ENCODE measurements at places on chromosomes 3 and 15.

GRCh38 chr15:36798366-36798765 lies 218.9 kb downstream of the CDIN1 start:
- no peak for DNase-seq

GRCh38 chr15:48678851-48679250 lies 33.3 kb upstream of the FBN1 start:
- DNase-seq: no peak

GRCh38 chr3:127273206-127273605 lies 14.6 kb downstream of the PRR20G start:
- DNase-seq: no peak

DNA sequence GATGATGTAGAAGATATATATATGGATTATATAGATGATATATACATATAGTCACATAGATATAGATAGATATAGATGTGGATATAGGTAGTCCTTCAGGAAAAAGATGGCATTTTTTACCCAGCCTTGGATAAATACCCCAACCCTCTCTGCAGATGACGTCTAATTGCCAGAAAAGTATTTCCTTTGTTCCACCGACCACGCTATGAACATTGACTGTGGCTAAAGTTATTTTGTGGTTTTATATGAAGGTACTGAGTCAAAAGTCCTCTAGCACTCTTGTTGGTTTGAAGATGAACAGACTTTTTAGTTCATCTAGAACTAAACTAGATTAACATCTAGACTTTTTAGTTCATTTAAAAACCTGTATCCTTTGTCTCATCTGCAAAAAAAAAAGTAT lies 207.7 kb downstream of the PLOD2 start:
- DNase-seq: no peak

DNA sequence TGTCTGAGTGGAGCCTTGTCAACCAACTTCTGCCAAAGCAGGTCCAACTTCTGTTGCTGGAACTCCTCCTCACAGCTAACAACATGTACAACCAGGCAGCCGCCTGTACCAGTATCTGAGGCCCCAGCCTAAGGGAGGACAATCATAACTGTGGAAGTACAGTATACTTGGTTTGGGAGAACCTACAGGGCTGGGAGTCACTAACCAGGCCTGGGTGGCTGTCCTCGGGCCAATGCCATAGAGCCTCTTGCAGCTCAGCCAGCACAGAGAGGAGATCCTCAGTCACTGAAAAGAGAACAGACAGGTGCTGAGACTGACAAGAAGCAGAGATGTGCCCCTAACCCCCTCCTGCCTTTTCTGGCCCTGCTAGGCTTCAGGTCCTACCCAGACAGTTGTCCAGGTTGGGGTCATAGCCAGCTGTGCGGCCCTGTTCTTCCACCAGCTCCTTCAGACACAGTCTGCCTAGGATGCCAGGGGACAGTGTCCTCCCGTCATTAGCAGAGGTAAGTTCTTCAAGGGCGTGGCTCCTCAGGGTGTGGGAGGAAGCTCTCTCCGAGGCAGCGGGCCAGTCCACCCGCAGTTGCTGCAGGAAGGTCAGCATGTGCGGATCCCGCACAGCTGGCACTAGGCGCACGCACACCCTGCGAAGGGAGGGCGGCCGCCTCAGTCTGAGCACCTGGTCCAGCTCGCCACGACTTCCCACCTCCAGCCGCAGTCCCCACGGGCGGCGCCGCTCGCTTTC lies 980 bp downstream of the DALRD3 start:
- DNase-seq: no peak

DNA sequence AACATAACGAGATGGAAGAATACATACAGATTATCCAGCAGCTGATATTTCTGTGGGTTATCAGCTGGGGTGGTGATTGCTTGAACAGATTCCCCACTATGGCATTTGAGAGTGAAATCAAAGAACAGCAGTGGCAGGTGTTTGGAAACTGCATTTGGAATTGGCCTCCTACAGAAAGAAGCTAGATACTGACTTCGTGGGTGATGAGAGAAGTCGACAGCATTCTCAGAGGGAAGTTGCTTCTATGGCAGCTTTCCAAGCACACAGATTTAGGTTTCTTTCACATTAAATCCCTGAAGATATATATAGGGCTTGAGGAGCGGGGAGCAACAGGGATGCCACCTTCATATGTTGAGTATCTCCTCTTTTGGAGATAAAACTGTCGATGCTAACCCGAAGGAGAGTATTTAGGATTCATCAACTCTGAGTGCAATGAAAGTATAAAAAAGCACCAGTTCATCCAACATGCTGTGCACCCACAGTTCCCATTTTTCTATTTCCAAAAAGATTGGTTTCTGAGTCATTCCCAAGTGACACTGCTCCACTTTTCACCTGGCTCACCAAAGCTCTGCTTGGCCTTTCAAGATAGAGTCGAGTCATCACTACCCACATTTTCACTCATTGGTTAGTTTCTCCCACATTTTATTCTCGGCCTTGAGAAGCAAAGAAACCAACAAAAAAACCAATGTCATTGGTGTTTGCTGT lies 579.8 kb upstream of the SUCLG2 start:
- no peak for DNase-seq

GRCh38 chr15:41501931-41502794 lies 8.5 kb downstream of the ITPKA start:
- no peak for DNase-seq
